Activated CD8-positive, alpha-beta memory T cell treated with anti-CD3 and anti-CD28 coated beads for 4 hours (primary cell): ENCODE measurements at places on chromosomes 7 and 10.
A peak's percentile ranks its signal among the peaks of the same experiment; 100 is the strongest.

DNA sequence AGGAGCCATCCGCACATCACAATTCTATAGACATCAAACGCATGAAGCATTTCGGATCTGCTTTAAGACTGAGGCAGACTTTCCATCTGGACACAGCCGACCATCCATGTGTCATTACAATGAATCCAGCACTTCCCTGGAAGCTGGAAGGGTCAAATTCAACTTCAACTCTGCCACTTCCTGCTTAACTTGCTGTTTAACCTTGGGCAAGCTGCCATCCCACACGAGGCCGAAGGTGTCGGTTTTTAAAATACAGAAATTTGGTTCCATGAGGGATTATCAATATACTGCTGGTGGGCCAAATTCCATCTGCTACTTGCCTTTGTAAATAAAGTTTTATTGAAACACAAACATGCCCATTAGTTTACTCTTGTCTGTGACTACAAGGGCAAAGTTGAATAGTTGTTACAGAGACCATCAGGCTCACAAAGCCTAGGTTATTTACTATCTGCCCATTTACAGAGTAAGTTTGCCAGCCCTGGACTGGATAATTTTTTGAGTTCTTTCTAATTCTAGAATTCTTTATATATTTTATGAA lies 134.6 kb downstream of the FAM204A start:
- DNase-seq, result no peak

DNA sequence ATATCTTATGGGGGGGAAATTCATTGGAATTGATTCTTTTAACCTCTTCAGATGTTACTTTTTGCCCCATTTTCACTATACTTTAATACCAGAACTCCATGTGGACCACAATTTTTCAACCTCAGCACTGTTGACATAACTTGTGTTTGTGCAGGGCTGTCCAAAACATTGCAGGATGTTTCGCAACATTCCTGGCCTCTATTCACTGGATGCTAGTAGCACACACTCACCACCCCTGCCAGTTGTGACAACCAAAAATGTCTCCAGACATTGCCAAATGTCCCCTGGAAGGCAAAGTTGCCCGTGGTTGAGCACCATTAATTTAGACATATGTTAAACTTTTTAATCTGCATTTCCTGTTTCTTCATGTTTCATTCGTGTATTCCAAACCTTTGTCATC lies 234.7 kb downstream of the GFRA1 start:
- DNase-seq, result no peak

- DNase-seq, result no peak
Observed at GRCh38 chr7:37674531-37674930, 9.0 kb upstream of the GPR141 start.

GRCh38 chr7:22486597-22486996 lies 13.4 kb downstream of the STEAP1B start:
- DNase-seq, result no peak

DNA sequence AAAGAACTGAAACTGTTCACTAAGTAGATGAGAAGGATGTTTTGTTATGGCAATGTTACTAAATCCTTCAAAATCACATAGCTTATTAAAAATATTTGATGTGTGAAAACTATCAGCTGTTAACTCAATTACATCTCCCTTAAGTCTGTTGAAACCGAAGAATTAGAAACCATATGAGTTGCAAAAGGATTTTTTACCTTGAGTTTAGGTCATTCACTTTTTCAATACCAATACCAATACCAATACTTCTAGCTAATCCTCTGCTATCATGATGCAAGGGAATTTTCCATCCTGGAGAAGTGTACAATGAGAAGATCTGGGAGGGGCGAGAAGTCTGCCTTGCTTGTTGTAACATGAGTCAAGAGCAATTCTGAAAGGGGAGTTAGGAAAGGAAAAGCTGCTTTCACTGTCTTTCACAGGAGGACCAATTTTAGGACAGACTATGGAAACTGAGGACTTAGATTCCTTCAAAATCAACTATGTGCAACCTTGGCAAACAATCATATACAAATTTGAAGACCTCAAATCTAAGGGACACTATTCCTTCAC lies 199.7 kb downstream of the IMMP2L start:
- DNase-seq, result no peak

DNA sequence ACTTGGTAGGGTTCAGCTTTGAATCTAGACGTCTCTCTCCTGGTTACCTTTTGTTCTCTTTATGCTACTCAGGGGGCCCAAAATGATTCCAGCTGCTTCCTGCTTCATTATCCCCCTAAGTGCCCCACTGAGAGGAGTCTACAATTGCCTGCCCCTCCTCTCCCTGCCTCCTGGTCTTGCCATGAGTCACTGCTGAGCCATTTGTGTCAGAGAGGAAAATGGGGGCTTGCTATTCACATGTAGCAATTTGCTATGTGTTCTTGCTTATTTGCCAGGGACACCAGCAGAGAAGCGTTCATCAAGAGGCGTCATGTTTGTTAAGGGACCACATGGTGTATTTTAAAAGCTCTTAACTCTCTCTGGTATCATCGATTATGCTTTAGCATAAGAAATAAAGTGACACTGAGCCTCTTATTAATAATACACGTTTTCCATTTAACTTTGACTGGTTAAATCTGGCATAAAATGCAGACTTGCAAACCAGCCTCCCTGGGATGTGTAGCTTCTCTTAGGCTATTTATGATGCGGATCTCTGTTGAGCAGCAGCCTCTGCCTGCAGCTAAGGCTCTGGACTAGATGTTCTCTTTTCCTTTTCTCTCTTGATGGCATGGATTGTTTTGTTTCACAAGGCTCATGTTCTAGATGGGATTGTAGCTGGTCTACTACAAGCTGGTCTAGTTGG lies 239.3 kb downstream of the AUTS2 start:
- DNase-seq, result no peak

DNA sequence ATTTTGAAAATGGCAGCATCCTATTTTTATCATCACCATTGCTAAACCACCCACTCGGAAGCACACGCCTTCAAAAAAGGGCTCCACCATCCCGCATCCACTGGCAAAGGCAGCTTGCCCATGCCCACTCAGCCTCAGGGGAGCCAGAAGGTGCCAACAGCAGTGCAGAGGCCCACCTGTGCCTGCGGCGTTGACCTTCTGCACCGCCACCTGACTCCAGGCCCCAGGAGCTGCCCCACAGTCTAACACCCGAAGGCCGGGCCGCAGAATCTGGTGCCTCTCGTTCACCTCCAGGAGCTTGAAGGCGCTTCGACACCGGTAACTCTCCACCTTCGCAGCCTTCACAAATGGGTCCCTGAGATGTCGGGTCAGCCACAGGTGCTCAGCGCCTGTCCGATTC lies 2.8 kb downstream of the MRM2 start:
- DNase-seq, result no peak

DNA sequence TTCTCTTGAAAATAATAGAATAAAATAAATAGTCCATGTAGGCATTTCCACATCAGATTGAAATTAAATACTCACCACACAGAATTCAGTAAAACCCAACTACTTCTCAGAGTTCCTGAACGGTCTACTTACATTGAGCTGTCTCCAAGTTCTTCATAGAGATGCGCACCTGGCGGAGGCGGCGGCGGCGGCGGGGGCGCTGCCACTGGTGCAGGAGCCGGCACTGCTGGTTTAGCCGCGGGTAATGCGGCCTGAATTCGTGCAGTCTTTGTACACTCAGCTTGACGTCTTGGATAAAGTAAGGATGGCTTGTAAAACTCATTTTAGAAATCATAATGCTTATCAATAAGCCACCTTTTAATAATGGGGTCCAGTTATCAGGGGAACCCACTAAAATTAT lies 973.8 kb downstream of the PCDH15 start:
- no peak for DNase-seq

DNA sequence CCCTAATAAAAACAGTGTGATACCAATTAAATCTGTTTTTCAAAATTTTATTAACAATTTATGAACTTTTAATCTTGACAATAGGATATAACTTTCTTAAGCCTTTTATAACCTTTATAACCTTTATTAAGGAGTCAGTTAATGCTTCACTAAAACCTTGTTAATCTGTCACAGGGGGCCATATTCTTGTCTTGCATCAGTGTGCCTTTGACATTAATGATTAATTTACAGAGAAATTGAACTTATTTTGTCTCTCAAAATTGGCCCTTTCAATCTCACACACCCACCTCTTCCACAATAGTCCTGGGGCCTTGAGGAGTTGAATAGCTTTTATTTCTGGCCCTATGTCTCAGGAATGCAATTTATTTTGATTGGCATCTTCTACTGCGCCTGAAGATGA lies 68.5 kb downstream of the AKR1C4 start:
- DNase-seq, result no peak

GRCh38 chr10:119516381-119517234 lies 25.9 kb downstream of the RGS10 start:
- peak; percentile 25 for DNase-seq

DNA sequence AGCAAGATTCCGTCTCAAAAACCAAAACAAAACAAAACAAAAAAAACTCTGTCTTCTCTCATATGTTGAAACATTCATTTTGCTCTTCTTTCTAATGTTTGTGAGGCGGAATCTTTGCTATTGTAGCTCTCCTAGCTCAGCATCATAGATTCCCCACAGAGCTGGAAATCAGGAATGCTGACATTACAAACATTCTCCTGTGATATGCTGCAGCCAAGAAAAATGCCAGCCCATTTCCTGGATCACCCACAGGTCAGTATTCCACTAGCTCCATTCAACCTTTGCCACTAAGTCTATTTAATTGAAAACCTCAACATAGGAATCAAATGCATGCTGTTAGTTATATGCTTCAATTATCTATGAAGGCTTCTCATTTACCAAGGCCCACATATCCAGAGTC lies 186.3 kb downstream of the IPMK start:
- DNase-seq, result no peak

DNA sequence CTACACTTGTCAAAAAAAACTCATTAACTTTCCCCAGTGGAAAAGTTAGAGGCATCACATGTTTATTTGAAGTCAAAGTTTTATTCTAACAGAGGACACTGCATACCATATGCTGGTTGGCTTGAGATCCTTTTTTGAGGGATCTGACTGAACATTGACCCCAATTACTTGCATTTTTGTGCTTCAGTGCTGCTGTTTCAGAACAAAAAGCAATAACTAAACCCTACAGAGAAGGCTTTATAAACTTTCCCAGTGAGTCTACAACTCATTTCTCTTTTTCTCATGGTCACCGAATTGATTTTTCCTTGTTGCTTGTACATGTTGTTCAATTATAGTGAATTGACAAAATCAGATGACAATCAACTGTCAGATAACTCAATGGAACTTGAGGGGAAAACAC lies 69.3 kb upstream of the PHYHIPL start:
- no peak for DNase-seq

DNA sequence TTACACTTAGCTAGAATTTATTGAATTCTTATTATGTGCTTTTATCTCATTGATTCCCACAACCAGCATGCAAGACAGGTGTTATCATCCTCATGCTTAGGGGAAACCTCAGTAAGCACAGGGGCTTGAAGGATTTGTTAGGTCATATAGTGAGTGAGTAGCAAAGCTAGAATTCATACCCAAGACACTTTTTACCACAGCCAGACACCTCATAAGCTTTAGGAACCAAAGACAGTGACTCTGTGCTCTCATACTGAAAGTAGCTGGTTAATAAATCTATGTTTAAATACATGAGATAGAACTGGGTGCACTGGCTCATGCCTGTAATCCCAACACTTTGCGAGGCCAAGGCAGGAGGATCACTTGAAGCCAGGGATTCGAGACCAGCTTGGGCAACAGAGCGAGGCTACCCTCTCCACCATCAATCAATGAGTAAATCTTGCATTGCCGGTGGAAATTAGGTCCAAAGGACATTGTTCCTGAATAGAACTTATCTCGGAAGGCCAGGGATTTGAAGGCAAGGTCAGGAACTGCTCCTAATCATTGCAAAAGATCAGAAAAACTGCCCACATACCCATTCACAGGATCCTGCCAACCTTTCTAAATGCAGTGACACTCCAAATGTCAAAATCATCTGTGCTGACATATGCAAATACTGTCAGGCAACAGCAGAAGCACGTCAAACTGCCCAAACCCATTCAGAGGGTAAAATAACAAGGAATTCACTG lies 523.5 kb downstream of the PARD3 start:
- DNase-seq, result no peak

GRCh38 chr7:111074071-111074747 lies 16.7 kb upstream of the LRRN3 start:
- no peak for DNase-seq

GRCh38 chr7:25851332-25852210 lies 300.4 kb upstream of the NFE2L3 start:
- no peak for DNase-seq

- no peak for DNase-seq
Observed at GRCh38 chr7:51267169-51267568, 49.4 kb downstream of the COBL start.

DNA sequence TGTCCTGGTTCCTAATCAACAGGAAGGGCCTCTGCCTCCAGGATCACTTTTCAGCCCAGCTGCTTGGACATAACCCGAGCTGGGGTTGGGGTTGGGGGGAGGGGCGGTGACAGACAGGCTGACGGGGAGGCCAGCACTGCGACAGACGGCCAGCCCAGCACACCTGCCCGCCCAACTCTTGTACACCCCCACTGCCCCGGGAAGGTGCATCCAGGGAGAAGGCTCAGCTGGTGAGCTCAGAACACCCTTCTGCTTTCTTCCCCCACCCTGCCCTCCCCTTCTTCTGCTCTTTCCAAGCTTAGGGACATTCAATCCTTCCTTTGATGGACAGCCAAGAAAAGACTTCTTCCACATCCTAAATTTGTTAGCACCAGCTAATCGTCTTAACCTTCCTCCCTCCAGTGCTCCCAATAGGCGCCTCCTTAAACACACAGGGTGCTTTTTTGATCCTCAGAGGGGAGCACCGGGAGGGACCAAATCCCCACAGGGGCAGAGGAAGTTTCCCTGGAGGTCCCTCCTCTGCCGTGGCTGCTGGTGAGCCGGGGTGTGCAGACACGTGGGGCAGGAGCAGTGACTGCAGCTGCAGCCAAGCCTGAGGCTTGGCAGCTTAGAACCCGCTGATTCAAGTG lies 44.7 kb downstream of the COL13A1 start:
- DNase-seq, result no peak

- no peak for DNase-seq
Observed at GRCh38 chr7:18421297-18422002, 74.1 kb upstream of the HDAC9 start.

GRCh38 chr10:114626841-114627240 lies 31.2 kb downstream of the ABLIM1 start:
- DNase-seq, result no peak

- no peak for DNase-seq
Observed at GRCh38 chr10:110423650-110424049, 74.1 kb upstream of the DUSP5 start.

DNA sequence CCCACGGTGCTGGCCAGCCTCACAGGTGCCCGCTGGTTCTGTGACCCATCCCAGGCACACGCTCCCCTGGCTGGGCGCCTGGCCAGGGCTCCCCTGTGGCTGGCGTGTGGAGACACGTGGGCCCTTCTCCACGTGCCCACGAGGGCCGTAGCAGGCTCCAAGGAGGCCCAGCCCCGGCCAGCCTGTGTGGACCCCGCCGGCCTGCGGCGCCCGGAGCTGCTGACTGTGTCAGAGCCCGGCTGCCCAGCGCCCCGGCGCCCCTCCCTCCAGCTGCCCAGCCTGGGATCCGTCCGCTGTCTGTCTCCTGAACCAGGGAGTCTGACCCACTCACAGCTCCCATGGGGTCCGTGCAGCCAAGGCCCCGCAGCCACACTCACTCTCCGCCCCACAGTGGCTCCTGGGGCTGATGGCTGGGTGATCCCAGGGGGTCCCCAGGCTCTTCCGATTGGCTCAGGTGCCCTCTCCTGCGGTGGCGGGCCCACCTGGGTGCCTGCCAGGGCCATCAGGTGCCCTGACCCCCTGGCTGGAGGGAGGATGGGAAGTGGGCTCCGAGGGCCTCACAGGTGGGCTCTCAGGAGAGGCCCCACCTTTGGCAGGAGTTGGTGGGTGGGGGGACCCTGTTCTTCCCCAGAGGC lies 9.6 kb downstream of the TMEM184A start:
- DNase-seq, result no peak

- no peak for DNase-seq
Observed at GRCh38 chr7:116545411-116545993, 20.7 kb downstream of the CAV1 start.
